Activated T-cell treated with anti-CD3 and anti-CD28 coated beads, Interleukin-2, amount 50 U/mL, for 4 hours (primary cell): ENCODE measurements at places on chromosomes 7 and 10.

- no peak for DNase-seq
Observed at GRCh38 chr7:101226721-101227120, 8.8 kb downstream of the ZNHIT1 start.

- no peak for DNase-seq
Observed at GRCh38 chr10:121155742-121156474, 304.7 kb downstream of the WDR11 start.

GRCh38 chr7:36216063-36216684 lies 63.1 kb downstream of the EEPD1 start:
- DNase-seq = no peak

DNA sequence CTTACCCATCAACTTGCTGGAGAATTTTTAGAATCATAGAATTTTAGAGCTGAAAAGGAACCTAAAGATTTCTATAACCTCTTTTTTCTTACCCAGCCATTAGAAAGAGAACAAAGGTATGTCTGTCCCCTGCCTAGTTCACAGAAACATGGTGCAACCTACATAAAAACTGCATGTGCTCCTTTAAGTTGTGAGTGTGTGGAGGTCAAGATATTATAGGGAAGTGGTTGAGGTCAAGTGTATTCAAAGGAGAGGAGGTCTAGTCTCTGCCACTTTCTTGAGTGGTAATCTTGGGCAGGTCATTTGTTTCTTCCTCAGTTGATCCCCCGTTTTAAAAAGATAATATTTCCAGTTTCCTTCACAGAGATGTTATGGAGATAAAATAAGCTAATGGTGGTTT lies 6.4 kb downstream of the UBTD1 start:
- DNase-seq = no peak

- DNase-seq = no peak
Observed at GRCh38 chr10:58842860-58843376, 330.2 kb downstream of the BICC1 start.

DNA sequence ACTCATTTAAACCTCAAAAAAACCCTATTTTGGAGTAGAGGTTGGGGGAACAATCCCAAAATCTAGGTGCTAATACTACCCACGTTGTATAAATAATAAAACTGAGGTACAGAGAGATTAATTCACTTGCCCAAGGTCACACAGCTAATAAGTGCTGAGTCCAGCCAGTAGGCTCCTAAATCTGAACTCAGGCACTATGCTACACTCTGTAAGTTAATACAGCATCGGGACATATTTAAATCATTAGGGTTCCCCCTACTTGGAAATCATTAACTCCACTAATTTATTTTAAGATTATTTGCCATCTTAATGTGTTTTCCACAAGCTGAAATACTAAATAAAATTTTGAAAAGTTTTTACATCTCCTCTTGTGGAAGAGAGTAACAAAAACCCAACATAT lies 24.2 kb downstream of the PIP4K2A start:
- DNase-seq = no peak

- no peak for DNase-seq
Observed at GRCh38 chr7:151091988-151092387, 5.7 kb downstream of the AGAP3 start.

GRCh38 chr7:84700563-84701370 lies 486.1 kb downstream of the SEMA3D start:
- no peak for DNase-seq

DNA sequence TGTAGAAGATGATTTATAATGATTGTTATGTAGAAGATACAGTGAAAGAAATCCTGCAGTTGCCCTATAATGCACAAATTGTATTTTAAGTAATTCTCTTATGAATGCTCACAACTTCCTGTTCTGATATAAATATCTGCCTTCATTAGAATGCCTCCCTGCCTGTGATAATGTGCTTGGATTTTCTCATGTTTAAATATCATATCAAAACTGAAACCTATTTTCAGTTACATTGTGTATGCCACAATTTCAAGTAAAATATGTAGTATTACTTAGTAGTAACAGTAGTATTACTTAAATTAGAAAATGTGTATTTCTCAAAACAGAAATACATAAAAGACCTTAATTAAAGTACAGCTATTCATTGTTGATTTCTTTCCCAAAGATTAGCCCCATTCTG lies 41.1 kb upstream of the TFEC start:
- no peak for DNase-seq

DNA sequence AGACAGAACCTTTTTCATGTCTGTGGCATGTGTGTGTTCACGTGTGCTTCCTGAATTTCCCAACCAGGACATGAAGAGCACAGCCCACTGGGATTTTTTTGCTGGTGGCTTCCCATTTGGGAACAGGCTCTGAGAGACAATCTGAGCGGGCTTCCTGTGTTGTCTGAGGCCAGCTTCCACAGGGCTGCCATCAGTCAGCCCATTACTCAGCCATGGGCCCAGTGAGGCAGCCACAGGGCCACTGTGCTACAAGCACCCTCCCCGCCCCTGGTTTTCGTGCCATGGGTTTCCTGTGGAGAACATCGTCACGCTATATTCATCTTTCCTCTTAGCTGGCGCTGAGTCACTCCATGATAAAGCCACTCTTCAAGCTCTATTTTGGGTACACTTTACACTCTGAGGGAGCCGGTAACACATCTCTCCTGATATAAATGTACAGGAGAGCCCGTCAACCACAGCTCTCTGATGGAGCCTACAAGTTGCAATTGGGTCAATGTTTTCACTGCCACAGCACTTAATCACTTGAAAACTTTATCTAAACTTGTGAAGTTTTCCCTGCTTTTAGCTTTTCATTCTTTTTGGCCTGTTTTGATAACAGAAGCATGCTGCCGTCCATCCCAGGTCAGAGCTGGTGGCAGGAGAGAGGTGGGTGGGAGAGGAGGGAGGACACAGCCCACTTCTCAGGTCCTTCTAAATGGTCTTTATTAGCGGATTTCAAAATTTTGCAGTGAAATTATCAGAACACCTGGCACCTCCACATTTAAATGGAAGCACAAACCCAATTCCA lies 96.9 kb downstream of the HIPK2 start:
- DNase-seq = peak; percentile 61

GRCh38 chr7:108026647-108027046 lies 23.7 kb upstream of the LAMB1 start:
- no peak for DNase-seq
